ENCODE measurements at places on chromosomes 3 and 15.

DNA sequence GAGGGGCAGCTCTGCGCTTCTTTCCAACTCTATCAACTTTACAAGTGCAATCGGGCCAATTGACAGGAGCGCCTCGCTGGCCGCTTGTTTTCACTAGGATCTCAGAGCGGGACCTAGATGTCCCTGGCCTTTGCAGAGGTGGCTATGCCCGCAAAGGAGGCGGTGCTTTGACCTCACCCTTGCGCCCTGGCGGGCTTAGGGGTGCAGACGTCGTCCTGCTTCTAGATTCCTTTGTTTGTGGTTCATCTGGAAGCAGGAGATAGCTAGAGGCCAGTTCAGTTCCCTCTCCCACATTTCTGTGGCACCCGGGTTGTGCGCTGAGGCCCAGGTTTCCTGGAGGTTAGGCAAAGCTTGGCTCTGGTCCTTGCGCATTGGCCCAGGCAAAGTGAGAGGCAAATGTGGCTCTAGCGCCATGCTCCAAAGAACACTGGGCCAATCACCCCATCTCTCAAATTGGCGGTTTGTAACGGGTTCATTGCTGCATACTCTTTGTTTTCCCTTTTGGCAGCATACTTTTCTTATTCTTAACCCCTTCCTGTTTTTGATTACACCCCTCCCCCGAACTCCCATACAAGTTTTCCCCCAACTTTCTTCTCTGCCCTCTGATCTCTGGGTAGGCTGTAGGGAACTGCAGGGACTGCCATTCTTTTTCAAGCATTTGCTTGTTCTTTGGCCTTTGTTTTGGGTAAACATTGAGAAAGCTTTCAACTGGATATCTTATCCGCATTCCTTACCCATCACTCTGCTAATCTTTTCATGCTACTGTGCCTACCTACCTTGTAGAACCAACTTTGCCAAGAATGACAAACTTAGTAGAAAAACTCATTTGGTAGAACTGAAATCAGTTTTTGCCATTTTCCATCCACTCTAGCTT lies 1.4 kb downstream of the PPM1L start:
- no peak for DNase-seq

- DNase-seq: no peak
Observed at GRCh38 chr3:140103166-140103565, 168.2 kb downstream of the CLSTN2 start.

GRCh38 chr3:135197246-135197645 lies 402.2 kb downstream of the EPHB1 start:
- DNase-seq: no peak

- no peak for DNase-seq
Observed at GRCh38 chr3:38657369-38657768, 7.9 kb upstream of the SCN5A start.

- DNase-seq: no peak
Observed at GRCh38 chr15:69463182-69463756, 10.7 kb downstream of the RPLP1 start.

GRCh38 chr3:31996195-31996594 lies 14.6 kb downstream of the ZNF860 start:
- no peak for DNase-seq

DNA sequence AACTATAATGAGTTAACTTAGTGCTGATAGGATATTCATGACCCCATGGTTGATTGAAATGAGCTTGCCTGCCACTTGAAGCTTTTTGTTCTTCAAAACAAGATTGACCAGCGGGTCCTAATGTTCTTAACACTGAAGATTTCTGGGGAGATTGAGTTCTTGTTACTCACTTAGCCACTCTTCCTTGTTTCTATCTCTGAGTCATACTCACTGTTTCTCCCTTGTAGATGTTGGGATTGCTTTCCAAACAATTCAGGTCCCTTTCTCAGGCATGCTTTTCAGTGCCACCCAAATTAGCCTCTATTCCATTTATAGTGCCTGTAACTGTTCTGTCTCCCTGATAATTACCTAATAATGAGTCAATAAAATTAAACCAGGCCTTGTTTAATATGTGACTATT lies 517.0 kb downstream of the SQOR start:
- no peak for DNase-seq

DNA sequence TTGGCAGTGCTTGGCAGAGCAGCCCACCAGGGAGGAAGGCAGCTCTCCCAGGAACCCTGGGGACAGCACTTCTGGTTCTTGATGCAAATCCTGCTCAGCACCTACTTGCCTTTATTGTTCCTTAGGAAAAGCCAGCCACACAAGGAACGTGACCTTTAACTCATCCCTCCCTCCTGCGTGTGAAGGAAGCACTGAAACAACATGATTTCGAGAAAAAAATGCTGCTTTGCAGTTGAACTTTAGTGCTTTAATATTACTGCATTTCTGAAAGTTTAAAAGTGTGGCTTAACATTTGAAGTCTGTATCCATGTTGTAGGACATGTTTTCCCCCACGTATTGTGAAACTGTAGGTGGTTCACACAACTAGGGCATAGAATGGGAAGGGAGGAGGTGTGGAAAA lies 50.4 kb upstream of the CTNNB1 start:
- DNase-seq: no peak

- no peak for DNase-seq
Observed at GRCh38 chr3:45677033-45677446, 12.2 kb upstream of the SACM1L start.

DNA sequence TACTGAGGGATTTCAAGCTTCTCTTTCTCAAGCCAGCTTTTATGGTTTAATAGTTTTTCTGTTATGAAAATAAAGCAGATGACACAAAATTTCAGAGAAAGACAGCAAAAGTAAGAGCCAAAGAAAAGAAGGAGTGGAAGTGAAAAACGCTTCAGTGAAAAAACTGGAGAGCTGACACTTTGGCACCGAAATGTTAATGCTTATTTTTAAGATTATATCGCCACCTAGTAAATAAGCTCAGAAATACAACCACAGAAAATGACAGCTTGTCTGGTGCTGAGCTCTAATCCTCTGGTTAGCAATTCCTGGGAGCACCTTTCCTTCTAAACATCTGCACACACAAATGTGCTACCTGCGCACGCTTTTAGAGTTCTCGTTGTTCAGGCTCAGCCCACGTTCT lies 101.6 kb downstream of the ZPLD1 start:
- DNase-seq: peak; percentile 43

- DNase-seq: no peak
Observed at GRCh38 chr3:43005981-43006380, 26.9 kb downstream of the GASK1A start.

DNA sequence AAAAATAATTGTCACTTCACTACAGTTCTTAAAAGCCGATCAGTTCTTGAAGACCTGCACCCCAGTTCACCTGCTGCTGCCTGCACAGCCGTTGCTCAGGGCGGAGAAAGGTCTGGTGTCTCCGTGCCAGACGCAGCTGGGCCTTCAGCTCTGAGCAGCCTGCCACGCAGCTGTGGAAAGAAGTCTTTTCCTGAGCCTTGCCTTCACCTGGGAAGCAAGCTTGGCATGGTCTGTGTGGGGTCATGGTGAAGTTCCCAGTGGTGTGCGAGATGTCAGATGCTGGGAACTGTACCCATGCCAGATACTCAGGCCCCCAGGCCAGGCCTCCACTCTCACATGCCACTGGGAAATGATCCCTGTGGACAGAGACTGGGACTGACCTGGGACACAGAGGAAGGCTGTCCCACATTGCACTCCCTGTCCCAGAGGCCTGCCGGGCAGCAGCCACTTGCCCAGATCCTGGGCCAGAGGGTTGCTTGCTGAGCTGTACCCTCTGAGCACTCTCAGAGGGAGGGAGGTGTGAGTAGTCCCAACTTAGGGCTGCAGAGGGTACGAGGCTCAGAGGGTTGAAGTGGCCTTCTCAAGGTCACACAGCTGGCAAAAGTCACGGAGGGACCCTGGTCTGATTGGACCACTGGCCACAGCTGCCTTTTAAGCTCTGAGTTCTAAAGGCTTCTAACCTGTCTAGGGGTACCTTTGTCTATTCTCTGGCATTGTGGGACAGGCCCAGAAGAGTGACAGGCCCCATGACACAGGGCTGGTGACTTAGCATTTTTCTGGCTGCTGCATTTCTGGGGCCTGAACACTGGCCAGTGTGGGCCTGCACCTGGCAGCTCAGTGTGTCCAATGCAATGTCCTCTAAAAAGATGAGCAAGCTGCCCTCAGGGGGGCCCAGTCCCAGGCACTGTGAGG lies 55.4 kb downstream of the KLF13 start:
- no peak for DNase-seq

- DNase-seq: no peak
Observed at GRCh38 chr3:54784021-54784420, 143.8 kb downstream of the LRTM1 start.

- no peak for DNase-seq
Observed at GRCh38 chr15:71261909-71262308, 146.6 kb downstream of the THSD4 start.

- DNase-seq: no peak
Observed at GRCh38 chr3:111802163-111802625, 56.9 kb upstream of the PHLDB2 start.

DNA sequence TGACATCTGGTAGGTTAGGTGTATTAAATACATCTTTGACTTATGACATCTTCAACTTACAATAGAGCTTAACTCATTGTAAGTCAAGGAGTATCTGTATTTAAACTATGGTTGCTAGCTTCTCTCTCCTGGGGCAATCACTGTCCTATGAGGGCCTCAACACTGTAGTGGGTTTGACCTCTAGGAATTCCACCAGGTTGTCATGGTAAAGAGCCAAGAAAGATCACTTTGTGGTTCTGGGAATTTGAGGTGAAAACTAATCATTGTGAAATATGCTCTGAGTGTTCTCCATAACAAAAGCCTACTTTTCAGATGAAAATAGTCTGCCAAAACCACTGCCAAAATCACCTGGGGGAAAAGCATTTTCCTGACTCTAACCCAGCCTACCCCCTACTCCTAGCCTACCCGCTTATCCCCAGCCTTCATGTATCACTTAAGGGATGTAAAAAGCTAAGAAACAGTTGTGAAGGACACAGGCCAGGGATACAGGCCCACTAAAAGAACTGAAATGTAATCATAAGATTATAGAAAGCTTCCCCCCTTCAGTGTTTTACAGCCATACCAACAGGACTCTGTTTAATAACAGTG lies 723.8 kb downstream of the MECOM start:
- DNase-seq: no peak

GRCh38 chr3:25056-25455 lies 171.5 kb upstream of the CHL1 start:
- no peak for DNase-seq

- DNase-seq: no peak
Observed at GRCh38 chr3:42387802-42388651, 22.4 kb downstream of the LYZL4 start.

DNA sequence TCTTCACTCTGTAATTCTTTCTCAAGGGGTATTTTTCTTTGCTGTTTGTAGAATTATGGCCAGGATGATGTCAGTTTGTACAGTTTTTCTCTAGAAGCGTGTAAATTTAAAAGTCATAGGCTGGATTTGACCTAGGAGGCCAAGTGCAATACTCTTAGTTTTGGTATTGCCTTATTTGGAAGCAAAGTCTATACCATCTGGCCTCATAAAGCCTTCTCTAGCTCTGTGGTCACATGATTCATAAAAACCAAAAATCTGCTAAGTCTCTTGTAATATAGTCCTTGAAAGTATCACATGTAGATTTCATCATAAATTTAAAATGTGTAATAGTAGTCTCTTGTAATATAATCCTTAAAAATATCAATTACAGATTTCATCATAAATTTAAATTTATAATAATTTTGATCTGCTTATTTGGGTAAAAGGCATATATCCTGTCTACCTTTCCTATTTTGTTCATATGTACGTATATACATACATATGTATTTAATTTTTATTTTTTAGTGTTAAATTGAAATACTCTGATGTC lies 25.6 kb downstream of the TEX9 start:
- DNase-seq: no peak

GRCh38 chr15:31360843-31361763 lies 34.5 kb downstream of the KLF13 start:
- DNase-seq: peak; percentile 41

DNA sequence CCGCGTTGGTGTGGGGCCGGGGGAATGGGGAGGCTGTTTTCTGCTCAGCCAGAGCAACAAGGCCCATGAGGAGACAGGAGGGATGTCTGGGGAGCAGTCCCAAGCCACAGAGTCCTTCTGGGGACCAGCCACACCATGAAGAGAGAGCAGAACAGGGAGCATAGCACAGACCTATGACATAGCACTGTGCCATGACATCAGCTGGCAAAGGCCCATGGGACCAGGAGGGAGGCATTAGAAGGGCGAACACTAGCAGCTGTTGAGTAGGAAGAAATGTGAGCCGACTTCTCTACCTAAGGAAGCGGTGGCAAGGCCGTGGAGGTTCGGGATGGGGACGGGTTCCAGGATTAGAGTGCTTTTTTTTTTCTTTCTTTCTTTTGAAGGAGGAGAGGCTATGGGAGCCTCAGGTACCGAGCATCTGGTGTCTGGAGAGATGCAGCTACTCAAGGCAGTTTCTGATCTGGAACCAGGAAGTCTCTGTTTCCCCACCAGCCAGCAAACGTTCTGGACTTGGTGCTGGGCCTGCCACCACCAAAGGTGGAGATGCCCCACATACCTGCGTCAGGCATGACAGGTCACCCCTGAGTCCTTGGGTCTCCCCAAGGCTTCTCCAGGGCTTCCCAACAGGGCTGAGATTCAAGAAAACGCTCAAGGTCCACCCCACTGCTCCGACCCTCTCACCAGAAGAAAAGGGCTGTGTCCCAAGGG lies 77.3 kb upstream of the CGNL1 start:
- DNase-seq: no peak

GRCh38 chr3:195416795-195417194 lies 26.0 kb downstream of the ACAP2 start:
- no peak for DNase-seq

- no peak for DNase-seq
Observed at GRCh38 chr15:73354241-73354640, 14.5 kb downstream of the HCN4 start.

- DNase-seq: no peak
Observed at GRCh38 chr15:93289941-93290617, 201.1 kb upstream of the RGMA start.

- DNase-seq: no peak
Observed at GRCh38 chr3:167304077-167304476, 76.0 kb downstream of the ZBBX start.

DNA sequence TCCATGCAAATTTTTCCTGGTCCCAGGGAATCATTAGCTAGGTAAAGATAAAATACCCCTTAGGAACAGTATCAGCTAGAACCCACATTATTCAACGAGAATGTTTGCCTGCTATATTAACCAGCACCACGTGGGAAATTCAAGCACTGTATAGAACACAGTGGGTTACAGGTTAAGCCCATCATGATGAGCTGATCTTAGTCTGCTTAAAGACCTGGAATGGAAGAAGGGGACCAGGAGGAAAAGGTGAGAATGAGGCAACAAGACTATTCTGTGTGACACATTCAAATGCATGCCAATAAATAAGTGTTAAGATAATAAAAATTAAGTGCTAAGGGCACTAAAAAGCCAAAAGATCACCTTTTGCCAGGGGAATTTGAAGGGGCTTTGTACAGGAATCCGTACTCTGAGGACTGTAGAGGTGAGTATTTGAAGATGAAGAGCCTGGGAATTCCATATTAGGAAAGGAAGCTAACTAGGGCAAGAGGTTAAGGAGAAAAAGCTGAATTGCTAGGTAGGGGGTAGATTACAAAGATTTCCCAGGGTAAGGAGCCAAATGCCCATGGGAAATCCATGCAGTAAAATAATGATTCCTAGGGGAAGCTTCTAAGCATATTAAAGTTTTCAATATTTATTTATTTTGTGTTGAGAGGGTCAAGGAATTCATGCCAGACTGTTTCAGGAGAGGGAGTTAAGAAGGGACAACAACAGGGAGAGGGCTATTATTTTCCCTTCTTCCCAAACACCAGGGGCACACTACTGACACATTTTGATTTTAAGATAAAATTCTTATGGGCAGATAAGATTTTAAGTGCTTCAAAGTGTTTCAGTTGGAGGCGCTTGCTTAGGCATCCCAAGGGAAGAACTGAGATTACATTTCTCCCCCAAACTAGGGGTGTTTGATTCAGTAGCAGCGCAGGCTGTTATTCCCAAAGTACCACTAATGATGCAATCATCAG lies 2.3 kb upstream of the MED12L start:
- DNase-seq: no peak
